ENCODE measurements at places on chromosomes 4 and X.

- no peak for DNase-seq
- H3K36me3 ChIP-seq = no peaks in the 10 kb centered on the region
- H3K27me3 ChIP-seq = no peaks in the 10 kb centered on the region
These were observed 39.8 kb upstream of the POF1B start for GRCh38 chrX:85419293-85419692.

DNA sequence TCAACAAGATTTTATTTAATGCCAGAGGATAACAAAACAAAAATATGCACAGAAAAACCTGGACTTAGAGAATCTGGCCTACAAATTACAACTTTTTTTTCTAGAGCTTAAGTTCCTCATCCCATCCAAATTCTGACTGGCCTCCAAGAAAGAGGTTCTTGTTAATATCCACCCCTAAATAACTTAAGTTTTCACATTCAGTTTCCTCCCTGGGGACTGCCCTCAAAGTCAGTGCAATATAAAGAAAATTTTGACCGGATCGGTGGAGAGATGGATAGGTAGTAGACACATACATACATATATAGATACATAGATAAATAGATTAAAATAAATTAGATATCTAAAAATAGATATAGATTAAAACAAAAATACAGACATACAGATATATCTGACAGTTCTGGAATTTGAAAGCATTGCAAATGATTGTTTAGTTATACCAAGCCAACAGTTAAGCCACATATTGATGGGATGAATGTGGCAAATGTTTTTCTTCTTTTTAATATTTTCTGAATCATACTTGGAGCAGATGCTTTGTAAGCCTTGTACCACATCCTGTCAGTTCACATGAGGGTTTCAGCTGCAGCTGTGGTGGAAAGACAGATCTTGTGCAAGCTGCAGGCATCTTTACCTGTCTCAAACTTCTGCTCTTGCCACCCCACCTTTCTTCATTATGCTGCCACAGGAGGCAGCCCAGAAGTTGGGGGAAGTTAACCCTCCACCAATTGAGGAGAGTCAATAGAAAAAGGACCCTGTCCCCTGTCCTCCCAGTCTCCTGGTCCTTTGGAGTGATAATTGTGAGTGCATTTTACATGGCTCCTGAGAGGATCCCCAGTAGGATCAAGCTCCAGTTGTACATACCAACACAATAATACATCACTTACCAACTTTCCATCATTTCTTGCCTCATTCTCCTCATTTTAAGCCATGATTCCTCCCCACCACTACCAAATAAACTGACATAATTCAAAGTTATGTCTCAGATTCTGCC lies 58.5 kb upstream of the PRDM8 start:
- no peaks in the 10 kb centered on the region for H3K36me3 ChIP-seq
- H3K27me3 ChIP-seq = no peaks in the 10 kb centered on the region
- no peaks in the 10 kb centered on the region for H3K4me1 ChIP-seq
- DNase-seq = no peak

DNA sequence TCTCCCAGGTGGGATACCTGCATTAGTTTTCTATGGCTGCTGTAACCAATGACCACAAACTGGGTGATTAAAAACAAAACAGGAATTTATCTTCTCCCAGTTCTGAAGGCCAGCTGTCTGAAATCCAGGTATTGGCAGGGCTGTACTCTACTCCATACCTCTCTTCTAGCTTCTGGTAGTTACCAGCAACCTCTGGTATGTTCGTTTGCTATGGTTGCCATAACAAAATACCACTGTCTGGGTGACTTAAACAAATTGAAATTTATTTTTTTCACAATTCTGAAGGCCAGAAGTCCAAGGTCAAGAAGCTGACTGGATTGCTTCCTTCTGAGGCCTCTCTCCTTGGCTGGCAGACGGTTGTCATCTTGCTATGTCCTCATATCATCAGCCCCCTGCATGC lies 642.1 kb upstream of the TENM3 start:
- no peaks in the 10 kb centered on the region for H3K27me3 ChIP-seq
- H3K27ac ChIP-seq = no peak overlapping the region
- no peaks in the 10 kb centered on the region for H3K36me3 ChIP-seq
- no peaks in the 10 kb centered on the region for H3K4me1 ChIP-seq
- DNase-seq = no peak

DNA sequence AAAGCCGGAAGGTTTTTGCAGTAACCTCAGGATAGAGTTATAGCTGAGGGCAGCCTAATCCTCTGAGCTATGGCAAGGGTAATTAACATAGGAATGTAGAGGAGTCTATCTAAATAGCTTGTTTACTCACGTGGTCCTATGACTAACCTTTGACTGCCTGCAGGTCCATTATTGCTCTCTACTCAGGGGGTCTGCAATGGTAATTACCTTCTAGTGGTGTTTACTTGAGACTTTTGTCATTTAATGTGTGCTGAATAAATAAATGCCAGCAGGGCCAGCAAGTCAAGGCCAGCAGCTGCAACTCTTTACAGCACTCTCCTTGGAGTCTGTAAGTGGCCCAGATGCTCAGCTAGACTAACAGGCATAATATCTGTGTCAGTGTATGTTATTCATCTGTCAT lies 212.7 kb upstream of the FMR1 start:
- no peak overlapping the region for H3K27ac ChIP-seq
- DNase-seq = no peak
- H3K27me3 ChIP-seq = no peaks in the 10 kb centered on the region
- no peaks in the 10 kb centered on the region for H3K36me3 ChIP-seq
- H3K4me1 ChIP-seq = no peaks in the 10 kb centered on the region

DNA sequence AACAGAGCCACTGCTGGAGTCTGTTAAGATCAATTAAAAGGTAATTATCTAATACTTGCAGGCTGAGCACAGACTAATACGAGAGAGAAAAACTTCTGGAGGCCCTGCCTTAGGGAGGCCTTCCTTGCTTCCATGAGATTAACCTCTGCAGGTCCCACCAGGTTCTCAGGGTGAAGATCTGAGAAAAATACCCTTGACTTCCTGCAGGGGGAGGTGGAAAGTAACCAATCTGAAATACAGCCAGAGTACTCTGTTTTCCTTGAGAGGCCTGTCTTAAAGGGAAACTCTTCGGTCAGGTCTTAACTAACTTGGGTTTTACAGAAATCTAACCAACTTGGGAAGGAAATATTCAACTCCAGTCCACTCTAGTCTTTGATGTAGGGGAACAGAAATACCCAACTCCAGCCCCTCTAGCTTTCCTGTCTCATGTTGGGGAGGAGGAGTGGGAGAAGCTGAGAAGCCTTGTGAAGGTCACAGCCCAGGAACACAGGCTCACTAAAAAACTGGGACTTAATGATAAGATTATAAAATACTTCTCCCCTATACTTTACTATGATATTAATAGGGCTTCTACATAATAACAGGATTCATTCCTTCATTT lies 77.1 kb downstream of the TBCK start:
- no peak overlapping the region for H3K27ac ChIP-seq
- no peak for DNase-seq
- H3K4me1 ChIP-seq = no peaks in the 10 kb centered on the region
- no peaks in the 10 kb centered on the region for H3K27me3 ChIP-seq
- no peaks in the 10 kb centered on the region for H3K36me3 ChIP-seq
- H3K4me3 ChIP-seq = no peak overlapping the region

DNA sequence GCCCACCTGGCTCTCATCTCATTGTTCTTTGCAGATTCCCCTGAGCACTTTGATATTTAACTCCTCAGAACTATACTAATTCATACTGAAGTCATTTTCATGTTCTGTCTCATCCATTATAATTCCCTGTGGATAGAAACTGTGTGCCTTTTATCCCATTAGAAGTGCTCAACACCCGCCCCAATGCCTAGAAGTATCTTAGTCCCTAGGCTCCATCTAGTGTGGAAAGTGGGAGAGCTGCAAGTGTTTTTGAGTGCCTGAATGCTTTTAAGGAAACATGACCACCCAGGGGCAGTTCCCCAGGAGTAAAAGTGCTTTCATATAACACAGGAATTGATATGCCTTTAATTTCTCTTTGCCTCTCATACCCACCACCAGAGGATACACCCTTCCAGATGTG lies 117.0 kb downstream of the CHRDL1 start:
- no peak for DNase-seq
- H3K4me1 ChIP-seq = no peaks in the 10 kb centered on the region
- H3K36me3 ChIP-seq = no peaks in the 10 kb centered on the region
- H3K4me3 ChIP-seq = no peak overlapping the region

DNA sequence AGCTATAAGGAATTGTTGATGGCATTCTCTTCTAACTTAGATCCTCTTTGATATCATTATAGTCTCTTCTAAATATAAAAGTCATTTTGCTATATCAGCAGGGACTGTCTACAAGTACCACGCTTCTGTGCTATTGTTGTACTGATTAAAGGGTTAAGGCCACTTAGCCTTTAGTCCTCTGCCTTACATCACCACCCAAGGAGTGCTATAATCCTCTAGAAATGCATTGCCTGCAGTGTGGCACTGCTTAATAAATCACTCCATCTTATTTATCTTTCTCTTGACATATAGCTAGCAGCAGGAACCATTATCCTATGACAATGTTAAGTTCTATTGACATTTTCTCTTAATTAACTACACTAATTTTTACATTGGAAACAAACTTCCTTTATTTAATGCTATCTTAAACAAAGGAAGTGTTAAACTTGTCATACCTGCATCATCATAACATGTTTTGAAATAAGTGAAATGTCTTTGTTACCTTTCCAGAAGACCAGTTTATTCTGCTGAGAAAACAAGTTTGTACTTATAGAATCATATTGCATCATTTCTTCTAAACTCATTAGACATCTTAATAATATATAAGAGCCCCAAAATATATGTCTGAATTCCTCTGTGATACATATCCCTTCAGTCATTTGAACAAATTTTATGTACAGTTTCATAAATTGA lies 360.9 kb upstream of the ATOH1 start:
- H3K36me3 ChIP-seq = no peaks in the 10 kb centered on the region
- no peaks in the 10 kb centered on the region for H3K27me3 ChIP-seq
- no peak for DNase-seq
- H3K27ac ChIP-seq = no peak overlapping the region

All from vagina (tissue), 2 donors.